ENCODE measurements at places on chromosomes 1 and 21. TPM values are rescaled to one million over a fixed set of nuclear protein-coding genes. Genes with fewer than 3 reads are reported as not detected.

Gene KCNE2
- not detected for total RNA-seq

Gene B3GALT2
- 4.1 TPM for total RNA-seq

DNA sequence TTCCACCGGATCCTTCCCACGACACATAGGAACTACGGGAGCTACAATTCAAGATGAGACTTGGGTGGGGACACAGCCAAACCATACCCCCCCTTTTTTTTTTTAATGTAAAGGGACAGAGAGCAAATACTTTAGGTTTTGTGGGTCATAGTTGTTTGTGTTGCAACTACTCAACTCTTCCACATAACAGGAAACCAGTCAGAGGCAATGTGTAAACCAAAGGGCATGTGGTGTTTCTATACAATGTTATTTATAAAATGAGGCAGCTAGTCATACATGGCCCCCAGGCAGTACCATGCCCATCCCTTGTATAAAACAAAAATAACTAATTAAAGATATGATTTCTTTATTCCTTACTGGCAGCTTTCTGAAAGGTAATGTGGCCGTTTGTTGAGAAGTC is 845.4 kb upstream of the ADAMTS5 start:
- DNase-seq: no peak

- DNase-seq: no peak
Observed at GRCh38 chr1:115564201-115564600, 77.6 kb upstream of the VANGL1 start.

Gene RIMKLA
- total RNA-seq: 2.9 TPM

DNA sequence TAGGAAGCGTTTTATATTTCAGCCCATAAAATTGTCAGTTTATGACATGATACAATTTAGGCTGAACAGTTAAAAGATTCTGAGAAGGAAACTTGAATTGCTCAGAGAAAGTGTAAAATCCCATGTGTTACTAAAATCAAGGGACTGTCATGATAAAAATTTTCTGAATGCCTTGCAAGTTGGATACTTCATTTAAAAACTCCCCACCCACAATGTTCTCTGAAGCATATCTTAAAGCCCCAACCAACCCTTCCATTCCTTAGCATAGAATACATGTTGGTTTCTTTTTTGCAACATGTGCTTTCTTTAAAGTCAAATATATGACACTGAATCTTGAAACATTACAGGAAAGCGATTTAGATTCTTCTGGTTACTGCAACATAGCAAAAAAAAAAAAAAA is 97.4 kb downstream of the MRPL39 start:
- DNase-seq: no peak

Gene RBM34
- 102 TPM for total RNA-seq

Gene VASH2
- 0.23 TPM for total RNA-seq

Gene ANKRD45
- not detected for total RNA-seq

DNA sequence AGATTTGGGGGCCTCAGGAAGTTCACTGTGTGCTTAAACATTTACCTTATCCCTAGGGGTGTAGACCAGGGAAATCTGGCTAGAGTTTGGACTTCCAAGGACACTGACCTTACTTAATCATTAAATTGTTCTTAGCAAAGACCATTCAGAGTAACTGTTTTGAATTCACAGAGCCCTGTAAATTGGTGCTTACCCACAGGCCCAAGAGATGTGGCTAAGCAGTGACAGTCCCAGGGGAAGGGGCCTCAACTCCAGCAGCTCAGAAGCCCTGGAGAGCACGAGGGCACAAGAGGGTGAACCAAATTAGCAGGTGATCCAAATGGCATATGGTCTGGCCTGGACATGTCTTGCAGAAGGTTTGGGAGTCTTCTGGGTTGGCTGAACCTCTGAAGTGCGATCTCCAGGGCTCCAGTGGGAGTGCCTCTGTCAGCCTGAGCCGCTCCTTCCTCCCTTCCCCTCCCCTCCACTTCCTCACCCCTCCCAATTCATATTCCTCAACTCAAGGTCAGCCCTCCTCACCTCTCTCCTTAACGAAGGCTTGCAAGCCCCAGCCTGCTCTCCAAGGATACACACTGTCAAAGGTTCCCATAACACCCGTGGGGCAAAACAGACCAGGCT is 4.3 kb downstream of the PAQR7 start:
- no peak for DNase-seq

GRCh38 chr1:211920602-211921226 is 90.2 kb upstream of the LPGAT1 start:
- no peak for DNase-seq

GRCh38 chr1:24938276-24938675 is 8.2 kb upstream of the RUNX3 start:
- DNase-seq: no peak

GRCh38 chr1:74748960-74749359 is 16.0 kb downstream of the TYW3 start:
- DNase-seq: no peak

DNA sequence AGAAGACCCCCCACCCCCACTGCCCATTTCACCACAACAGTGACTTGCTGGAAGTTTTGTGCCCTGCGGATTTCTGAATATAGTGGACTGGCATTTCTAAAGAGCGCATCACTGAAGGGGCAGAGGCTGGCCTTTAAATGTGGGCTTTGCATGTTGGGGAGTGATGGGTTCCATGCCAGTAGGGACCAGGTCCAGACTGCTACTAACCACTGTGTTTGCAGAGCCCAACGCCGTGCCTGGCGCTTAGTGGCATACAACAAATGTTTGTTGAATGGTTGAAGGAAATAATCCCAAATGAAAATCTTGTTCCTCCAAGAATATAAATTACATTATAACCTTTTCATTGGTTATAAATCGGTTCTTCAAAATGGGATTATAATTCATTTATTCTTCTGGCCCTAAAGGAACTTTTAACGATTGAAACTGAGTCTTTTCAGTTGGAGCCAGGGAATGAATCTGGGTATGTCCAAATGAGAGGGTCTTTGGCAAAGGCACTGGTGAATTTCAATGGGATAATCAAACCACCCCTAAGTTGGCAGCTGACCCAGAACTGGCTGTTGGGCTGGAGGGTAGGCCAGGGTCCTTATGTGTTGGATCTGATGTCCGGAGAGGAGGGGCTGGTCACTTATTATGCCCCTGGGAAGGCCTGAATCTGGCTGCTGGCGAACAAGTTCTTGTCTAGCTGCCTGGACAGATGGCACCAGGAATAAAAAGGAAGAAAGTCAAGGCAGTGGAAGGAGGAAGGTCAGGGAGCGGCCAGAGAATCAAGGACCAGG is 13.8 kb upstream of the SDHB start:
- DNase-seq: no peak

Gene METTL25B
- 44.3 TPM for total RNA-seq

GRCh38 chr1:9166289-9167235 is 37.7 kb upstream of the GPR157 start:
- no peak for DNase-seq

- no peak for DNase-seq
Observed at GRCh38 chr1:89701746-89702241, 68.9 kb downstream of the LRRC8C start.

DNA sequence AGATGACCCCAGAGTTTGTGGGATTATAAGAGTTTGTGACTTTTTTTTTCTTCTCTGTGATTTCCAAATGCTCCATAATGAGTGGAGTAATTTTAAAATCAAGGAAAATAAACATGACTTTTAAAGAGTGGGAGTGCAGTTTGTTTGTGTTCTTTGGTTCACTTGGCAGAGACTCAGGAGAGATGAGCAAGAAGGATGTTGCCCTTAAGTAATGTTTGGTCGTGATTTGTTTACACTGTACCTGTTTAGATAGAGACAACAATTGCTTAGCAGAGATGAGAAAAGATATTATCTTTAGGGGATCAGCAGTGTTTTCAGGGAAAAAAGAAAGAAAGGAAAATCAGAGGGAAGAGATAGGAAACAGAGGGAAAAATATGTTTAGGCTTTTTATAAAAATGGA is 170.8 kb downstream of the ADSS2 start:
- no peak for DNase-seq

GRCh38 chr1:7042322-7043190 is 257.3 kb downstream of the CAMTA1 start:
- DNase-seq: no peak

GRCh38 chr1:183842795-183843144 is 37.9 kb downstream of the RGL1 start:
- DNase-seq: no peak

DNA sequence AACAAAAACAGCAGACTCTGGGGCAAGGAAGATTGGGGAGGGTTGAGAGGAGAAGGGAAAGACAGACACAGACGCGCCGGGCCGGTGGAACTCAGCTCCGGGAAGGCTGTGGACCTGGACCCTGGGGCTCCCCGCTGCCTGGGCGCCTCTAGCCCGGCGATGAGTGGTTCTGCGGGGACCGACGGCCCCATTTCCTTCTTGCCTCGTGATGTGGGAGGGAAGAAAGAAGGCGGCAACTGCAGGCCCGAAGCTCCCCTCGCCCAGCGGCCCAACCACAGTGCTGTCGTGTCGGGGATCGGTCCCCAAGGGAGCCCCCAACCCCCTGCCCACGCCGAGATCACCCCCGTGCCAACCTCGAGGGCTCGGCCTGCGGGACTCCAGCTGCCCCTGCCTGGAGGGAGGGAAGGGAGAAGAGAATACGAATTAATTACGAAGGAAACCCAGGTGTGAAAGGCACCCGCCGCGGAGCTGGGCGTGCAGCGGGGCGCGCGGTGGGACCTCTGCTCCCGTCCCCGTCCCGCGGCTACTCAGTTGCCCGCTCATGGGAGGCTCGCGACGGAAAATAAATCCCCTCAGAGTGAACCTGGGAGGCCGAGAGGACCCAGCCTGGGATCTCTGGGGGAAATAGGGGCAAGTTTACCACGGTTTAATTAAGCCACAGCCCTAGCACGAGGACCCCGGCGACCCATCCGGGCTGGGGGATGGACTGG is 7.4 kb downstream of the FOXD3 start:
- no peak for DNase-seq

GRCh38 chr1:56095696-56096665 is 483.4 kb downstream of the PLPP3 start:
- no peak for DNase-seq

Gene FCGR3B
- not detected for total RNA-seq

DNA sequence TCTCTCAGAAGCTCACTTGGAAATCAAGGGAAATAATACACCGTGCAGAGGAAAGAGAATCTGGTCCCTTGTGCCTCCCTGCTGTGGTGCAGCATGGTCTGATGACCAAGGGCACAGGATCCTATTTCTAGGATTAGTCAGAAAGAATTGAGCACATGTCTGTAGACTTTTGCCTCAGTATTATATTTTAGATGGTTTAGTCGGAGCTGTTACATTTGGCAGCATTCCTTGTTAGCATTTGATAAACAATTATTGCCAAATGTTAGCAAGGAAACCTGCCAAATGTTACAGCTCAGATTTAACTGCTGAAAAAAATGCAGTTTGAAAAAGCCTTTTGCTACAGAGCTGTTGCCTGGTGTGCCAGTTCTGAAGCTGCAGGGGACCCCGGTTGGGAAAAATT is 183.5 kb upstream of the DPYD start:
- no peak for DNase-seq

Gene TSPAN1
- not detected for total RNA-seq

- no peak for DNase-seq
Observed at GRCh38 chr1:173862769-173863223, 5.0 kb downstream of the GAS5 start.

- no peak for DNase-seq
Observed at GRCh38 chr21:40672602-40673001, 174.4 kb downstream of the DSCAM start.

DNA sequence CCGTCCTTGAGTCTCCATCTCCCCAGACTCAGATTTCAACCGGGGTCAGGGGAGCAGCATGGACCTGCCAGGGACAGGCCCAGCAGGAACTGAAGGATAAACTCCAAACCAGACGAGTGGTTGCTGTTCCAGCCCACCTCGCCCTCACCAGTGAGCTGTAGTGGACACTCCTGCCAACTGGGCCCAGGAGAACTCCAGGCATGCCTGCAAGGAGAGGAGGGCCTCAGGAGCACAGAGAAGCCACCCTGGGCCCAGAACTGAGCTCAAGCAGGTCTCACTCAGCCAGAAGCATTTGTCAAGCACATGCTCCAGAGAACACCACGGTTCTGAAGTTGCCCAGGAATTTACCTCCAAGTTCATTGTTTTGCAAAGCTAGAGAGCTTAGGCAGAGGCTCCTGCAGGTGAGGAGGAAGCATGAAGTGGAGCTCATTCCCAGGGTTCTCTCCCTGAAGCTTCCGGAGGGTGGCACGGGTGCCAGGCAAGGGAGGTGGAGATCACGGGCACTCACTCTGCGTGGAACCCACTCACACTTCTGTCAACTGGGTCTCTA is 61.0 kb downstream of the MATN1 start:
- DNase-seq: no peak

All from activated CD4-positive, alpha-beta memory T cell treated with anti-CD3 and anti-CD28 coated beads, Interleukin-2, amount 10 ng/mL, durations not matched to agents 7 days and 5 days (primary cell).